Epithelial cell of prostate (primary cell): ENCODE measurements at places on chromosomes 12 and 14.

DNA sequence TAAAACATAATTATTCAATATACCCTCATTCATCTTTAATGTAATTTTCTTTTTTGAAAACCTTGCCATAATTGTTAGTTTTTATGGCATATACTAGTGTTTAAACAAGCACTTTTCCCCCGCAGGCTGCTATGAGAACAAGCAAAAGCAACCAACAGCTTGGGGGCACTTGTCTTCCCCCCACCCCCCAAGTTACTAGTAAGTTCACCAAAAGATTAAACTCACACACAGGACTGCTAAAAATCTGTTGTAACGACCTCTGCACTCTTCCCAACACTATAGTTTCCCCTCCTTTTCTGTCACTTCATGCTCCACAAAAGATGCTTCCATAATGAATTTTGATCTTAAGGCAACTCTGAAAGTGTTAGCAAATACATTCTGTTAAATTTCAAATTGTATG, 474.9 kb upstream of the SOX5 start:
- DNase-seq: no peak

DNA sequence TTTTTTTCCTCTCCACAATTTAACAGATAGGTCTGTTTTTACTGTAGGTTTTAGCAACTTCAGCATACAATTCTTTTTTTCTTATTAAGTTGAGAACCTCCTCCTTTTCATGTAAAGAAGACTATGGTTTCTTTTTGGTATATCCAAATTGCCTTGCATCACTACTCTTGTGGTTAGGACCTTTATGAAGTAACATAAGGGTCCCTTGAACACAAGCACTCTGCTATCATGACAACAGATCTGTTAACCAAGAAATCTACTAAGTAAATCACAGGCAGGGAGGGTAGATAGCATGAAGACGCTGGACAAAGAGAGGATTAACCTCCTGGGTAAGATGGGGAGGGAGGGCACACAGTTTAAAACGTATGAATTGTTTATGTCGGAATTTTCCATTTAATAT, 380.6 kb downstream of the CCDC91 start:
- no peak for DNase-seq

- DNase-seq: no peak
These were observed 69.4 kb upstream of the PTPRQ start for GRCh38 chr12:80374615-80375014.

- DNase-seq: no peak
These were observed 48.0 kb downstream of the BDKRB1 start for GRCh38 chr14:96303981-96304380.

- DNase-seq: no peak
These were observed 29.6 kb upstream of the BICDL1 start for GRCh38 chr12:119959435-119959834.

DNA sequence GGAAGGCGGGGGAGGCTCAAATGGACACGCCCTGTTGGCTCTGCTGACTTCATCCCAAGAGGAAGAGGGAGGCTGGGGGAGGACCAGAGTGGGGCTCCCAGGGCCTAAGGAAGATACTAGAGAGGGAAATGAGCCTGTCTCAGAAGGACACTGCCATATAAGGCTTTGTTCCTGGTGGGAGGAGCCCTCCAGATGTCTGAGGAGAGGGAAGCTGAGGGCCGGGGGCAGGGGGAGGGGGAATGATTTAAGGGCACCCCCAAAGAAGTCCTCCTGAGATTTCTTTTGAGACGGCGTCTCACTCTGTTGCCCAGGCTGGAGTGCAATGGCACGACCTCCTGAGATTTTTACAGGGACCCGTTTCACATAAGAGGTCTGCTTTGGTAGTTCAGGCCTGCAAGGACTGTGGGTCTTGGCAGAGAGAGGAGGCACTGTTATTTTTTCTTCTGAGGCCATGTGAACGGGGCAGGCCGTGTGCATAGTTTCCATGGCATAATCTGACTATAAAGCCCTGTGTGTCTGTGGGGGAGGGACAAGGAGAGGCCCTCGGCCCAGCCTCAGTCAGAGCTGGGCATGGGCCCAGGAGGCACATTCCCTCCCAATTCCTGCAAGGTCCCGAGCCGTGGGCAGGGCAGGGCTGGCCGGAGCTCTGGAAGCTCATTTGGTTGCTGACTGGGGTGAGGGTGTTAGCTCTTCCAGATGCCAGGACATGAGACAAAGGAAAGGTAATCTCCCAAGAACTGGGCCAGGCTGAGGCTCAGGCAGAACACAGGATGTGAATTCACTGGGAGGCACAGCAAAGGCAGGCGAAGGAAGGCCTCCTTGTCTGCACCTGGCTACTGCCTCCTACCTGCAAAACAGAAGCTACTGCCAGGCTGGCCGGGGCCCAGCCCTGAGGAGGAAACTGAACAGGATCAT, 22.2 kb upstream of the PLEKHG3 start:
- DNase-seq: peak; percentile 70

- no peak for DNase-seq
These were observed 96.0 kb downstream of the WIF1 start for GRCh38 chr12:65025136-65025535.

DNA sequence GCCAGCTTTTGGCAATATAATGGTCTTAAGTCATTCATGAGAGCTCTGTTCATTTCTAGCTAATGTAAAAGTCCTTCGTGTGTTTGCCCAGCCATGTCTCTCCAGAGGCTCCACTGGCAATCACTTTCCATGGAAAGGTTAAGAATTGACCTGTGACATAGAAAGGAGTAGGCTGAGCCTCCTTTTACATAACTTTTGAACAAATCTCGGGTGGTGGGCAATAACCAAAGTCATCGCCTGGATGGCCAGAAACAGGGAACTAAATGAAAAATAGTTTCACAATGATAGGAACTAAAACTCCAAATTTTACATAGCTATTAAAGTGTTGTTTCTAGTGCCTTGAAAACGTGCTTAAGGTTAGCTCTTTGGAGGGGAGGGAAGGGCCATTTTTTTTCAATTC, 6.5 kb downstream of the BHLHE41 start:
- DNase-seq: no peak

GRCh38 chr14:90632451-90632850, 183.8 kb downstream of the TTC7B start:
- no peak for DNase-seq

DNA sequence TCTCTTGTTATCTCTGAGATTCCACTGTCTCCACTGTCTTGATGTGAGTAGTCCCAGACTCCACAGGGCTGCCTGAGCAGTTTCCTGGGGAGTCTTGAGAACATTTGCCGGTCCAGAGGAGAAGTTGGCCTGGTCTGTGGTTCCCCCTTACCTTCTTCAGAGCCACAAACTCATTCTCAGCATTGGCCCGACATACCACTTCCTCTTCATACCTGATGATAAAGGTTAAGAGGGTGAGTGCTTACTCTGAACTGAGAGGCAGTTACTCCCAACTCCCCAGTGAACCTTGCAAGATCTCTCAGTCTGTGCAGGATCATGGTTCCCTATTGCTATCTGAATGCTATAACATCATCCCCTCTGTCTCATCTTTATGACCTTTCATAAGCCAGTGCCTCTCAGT, 2.6 kb downstream of the KRT84 start:
- no peak for DNase-seq

DNA sequence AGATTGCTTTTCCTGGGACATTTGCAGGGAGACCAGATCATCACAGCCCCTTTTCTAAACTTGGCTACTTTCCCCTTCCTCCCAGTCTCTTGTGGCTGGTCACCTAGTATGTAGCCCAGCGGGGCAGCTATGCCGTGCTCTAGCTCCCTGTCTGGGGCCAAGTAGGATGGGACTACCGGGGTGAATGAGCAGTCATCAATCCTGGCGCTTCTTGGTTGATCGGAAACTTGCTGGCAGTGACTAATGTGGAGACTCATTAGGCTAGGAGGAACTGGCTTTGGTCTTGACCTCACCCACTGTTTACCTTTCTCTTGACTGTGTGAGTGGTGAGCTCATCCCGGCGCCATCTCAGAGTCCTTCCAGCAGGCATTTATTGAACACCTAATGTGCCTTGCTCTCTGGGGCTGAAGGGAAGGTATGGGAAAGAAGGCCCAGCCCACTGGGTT, 15.9 kb downstream of the PLEKHG3 start:
- DNase-seq: peak; percentile 97

DNA sequence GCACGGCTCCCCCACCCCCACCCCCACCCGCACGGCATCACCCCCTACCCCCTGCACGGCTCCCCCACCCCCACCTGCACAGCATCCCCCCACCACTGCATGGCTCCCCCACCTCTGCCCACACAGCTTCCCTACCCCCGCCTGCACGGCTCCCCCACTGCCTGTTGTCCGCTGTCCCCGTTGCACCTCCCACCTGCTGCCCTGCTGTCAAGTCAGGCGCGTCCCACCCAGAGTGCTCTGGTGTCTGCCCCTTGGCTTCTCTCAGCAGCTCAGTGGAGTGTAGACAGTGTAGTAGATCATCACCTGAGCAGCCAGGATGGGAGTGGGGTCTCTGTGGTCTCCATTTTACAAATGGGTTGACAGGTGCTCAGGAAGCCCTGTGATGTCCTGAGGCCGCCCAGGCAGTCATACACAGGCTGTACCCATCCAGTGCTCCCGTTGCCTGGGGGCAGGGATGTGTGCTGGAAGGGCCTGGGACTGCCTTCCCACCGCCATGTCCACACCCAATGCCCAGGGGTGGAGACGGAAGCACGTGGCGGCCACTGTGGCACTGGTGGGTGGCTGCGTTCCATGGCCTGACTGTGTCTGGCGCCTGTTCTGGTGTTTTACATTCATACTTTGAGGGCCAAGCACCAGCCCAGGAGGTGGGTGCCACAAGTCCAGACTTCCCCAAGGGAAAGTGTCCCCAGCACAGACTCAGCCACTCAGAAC, 32.5 kb downstream of the PACS2 start:
- no peak for DNase-seq

DNA sequence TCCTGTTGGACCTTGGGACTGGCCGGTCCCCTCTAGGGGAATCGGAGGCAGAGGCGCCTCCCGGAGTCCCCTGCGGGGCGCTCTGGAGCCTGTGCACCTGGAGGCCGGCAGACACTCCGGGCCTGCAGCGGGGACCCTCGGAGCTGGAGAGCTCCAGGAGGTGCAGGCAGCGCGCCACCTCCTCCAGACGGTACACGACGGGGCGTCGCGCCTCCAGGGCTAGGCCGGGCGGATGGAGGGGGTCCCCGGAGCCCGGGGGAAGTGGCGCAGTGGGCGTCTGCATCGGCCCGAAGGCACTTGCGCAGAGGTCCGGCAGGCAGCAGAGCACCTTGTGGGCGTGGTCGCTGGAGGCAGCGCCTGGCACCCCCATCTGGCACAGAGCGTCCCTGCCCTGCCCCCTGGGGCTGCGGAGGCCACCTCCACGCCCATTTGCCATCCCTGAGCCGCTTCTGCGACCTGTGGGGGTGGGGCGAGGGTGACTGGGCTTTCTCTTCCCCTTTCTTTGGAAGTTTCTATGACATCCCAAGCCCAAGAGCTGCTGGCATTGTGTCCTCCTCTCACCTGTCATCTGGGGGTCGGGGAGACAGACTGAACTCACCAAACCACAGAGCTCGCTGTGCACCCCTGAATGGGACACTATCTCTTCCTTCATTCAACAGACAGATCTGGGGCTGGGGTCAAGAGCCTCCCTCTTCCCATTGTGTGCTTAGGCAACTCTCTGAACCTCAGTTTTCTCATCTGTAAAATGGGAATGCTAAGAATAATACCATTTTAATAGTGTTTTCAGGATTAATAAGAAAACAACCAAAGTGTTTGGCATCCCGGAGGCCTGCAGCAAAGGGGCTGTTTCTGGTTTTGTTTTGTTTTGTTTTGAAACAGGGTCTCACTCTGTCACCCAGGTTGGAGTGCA, 37.5 kb upstream of the CORO1C start:
- DNase-seq: no peak

GRCh38 chr14:100221533-100222223, 17.3 kb upstream of the YY1 start:
- DNase-seq: no peak

GRCh38 chr14:51816031-51816430, 44.4 kb upstream of the GNG2 start:
- DNase-seq: no peak

- DNase-seq: no peak
These were observed 23.7 kb upstream of the AEBP2 start for GRCh38 chr12:19415563-19415962.

GRCh38 chr12:30870491-30871265, 55.9 kb upstream of the TSPAN11 start:
- DNase-seq: no peak

DNA sequence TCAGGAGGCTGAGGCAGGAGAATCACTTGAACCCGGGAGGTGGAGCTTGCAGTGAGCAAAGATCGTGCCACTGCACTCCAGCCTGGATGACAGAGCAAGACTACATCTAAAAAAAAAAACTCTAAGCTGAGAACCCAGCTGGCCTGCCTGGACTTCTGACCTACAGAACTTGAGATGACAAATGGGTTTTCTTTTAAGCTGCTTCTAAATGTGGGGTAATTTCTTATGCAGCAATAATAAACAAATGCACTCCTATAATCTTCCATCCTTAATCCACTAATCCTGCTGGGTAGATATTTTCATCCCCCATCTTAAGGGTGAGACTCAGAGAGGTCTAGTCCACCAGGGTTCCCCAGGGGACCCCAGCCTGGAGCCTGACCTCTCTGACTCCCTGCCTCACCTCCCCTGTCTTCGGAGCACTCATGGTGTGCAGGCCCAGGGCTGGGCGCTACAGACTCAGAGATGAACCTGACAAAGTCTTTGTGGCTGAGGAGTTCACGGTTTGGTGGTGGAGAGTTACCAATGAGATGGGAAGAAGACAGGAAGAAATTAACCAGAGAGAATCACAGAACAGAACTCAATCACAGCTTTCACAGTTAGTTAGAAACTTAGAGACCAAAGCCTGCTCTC, 39.7 kb upstream of the BDKRB2 start:
- DNase-seq: no peak

DNA sequence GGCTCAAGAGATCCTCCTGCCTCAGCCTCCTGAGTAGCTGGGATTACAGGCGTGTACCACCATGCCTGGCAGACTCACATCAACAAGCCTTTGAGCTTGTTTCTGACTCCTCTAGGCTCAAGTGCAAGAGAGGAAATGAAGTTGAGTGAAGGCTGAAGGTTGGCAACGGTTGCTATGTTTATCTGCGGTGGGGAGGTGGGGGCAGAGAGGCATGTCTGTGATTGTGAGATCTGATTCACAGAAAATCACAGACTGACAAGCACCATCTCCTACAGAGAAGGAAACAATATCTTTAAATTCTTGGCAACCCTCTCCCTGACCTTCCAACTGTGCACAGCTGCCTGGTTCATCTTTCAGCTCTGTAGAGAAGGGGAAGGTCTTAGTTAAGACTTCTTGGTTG, 22.1 kb upstream of the NINJ2 start:
- peak; percentile 33 for DNase-seq
